Lower leg skin (tissue), 4 donors: ENCODE measurements at places on chromosomes 5 and 9.

- DNase-seq: no peak
Observed at GRCh38 chr5:67115246-67115645, 81.4 kb downstream of the CD180 start.

DNA sequence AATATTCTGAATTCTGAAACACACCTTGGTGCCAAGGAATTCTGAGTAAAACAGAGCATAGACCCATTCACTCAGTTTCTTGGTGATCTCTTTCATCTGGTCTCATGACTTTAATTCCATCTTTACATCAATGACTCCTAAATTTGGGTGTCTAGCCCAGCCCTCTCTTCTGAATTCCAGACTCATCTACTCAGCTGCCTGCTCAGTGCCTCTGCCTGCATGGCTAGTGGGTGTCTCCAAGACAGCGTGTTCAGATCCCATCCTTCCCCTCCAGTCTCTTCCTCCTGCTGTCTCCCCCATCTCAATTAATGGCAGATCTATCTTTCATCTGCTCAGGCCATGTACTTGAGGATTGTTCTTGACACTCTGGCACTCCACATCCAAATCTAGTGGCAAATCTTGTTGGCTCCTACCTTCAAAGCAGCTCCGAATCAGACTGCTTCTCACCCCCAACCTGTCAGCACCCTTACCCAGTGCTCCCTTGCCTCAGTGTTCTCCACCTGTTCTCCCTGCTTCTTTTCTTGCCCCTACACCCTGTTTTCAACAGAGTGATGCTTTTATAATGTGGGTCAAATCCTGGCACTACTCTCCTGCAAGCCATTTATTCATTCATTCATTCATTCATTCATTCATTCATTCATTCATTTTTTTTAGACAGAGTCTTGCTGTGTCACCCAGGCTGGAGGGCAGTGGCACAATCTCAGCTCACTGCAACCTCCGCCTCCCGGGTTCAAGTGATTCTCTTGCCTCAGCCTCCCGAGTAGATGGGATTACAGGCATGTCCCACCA lies 5.3 kb downstream of the CAVIN4 start:
- no peak for DNase-seq

DNA sequence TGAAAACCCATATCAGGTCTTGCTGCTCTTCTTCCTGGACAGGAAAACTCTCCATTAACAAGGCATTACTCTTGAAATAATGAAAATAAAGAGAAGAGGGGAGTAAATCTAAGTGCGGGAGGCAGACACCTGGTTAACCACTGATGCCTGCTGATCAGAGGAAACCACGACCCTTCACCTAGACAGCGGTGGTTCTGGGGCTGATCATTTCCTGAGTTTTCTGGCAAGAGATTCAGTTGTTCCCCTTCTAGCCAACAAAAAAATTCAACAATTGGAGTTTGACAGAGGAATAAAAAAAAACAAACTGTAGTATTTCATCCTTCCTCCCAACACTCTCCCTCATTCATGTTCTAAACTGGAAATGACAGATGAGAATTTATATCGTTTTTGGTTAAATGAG lies 3.0 kb downstream of the RLN2 start:
- no peak for DNase-seq

DNA sequence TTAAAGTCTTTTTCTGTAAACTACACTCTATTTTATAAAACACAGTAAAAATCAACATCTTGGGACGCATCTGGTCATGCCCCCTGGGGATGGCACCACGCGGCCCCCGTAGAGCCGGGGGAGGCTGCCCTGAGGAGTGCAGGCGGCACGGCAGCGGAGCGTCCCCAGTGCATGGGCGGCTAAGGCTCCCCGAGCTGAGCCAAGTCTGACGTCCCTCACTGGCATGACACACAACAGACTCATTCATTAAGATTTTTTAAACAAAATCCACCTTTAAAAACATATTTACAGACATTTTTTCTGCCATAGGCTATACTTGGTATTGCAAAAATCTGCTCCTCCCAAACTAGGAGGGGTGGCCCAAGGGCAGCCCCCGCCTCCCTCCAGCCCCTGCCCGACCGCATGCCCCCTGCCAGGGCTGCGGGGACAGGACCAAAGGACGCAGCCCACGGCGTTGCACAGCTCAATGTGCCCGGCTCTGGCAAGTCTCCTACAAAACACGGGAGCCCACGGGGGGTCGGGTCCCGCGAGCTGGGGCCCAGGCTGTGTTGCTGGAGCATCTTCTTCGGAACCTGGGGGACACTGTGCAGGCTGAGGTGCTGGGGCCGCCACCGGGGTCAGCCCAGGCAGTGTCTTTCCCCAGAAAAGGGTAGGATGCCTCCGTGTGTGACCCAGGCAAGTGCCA lies 11.8 kb upstream of the SEC16A start:
- DNase-seq: no peak

GRCh38 chr9:125750627-125751011 lies 3.4 kb downstream of the PBX3 start:
- DNase-seq: no peak
